ENCODE measurements at places on chromosomes 16 and 17.

- no peak for DNase-seq
Observed at GRCh38 chr16:386641-387156, 4.9 kb upstream of the PGAP6 start.

- DNase-seq: no peak
Observed at GRCh38 chr17:78998311-78999055, 11.1 kb downstream of the CANT1 start.

DNA sequence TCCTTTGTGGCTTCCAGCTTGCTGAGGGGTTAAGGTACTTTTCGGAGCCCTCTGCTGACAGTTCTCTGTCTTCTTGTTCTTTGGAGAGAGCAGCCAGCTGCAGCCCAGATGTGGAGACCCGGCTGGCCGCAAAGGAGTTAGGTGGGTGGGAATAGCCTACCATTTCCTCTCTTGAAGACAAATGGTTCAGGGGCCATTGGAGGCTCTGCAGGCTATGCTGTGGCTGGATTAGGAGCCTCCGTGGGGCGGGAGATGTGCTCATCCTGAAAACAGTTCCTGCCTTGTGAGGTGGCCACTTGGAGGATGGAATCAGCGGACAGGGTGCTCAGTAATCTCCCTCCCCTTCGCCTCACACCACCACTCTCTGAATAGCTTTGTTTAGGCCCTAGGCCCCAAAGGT is 30.3 kb downstream of the MEOX1 start:
- DNase-seq: no peak

DNA sequence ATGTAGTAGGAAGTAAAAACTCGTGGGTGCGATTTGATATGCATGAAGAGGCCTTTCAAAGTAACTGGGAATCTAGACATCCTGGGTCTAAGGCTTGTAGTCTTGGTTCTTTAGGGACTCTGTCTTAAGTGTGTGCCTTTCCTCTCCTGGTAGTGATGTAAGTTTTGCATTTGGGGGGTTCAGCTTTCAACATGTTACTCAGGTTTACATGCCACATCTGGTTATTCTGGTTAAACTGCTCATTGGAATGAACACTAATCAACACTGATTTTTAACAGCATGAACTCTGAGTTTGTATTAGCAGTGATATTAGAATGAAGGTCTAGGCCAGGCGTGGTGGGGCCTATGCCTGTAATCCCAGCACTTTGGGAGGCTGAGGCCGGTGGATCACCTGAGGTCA is 15.1 kb downstream of the PGS1 start:
- no peak for DNase-seq

DNA sequence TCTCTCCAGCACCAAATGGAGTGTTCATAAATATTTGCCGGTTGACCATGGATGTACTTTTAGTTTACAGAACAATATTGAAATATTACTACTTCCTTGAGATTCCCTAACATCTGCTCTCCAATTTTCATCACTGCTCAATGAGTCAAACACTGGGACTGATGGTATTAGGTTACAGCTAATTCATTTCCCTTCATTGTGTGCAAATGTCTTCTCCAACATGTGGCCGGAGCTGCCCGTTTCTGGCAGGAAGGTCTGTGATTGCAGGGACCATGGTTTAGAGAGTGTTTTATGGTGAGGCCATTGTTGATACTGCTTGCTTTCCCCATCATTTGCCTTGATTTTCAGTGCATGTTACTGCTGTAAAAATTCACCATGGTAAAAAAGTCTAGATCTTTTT is 209.3 kb downstream of the HS3ST3B1 start:
- DNase-seq: no peak

- peak; percentile 7 for DNase-seq
Observed at GRCh38 chr17:49861150-49861884, 13.4 kb upstream of the TAC4 start.

- DNase-seq: no peak
Observed at GRCh38 chr16:83648347-83648746, 159.4 kb upstream of the HSBP1 start.

DNA sequence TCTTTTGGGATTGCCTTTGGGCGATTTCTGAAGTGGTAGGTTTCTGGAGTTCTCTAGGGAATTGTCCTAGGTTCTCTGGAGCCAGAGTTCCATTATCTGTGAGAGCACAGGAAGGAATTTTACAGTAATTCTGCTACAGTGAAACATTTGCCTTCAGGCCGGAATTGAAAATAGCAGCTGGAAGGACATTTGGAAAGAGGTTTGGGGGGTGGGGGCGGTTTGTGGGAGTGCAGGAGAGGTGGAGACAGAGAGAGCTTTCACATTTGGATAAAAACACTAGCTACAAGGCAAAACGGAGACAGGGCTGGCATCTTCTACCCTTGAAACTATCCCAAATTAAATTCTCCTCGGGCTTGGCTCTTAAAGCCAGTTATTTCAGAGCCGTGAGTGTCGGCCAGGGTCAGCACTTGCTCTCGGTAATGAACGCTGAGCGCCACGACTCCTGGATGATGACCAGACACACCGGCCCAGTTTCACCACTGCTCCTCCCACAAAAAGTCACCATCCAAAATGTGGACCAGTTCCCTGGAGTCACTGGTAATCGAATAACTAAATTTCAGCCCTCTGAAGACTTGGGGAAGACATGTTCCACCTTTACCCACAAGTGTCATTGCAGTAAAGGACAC is 67.7 kb upstream of the TANC2 start:
- no peak for DNase-seq

DNA sequence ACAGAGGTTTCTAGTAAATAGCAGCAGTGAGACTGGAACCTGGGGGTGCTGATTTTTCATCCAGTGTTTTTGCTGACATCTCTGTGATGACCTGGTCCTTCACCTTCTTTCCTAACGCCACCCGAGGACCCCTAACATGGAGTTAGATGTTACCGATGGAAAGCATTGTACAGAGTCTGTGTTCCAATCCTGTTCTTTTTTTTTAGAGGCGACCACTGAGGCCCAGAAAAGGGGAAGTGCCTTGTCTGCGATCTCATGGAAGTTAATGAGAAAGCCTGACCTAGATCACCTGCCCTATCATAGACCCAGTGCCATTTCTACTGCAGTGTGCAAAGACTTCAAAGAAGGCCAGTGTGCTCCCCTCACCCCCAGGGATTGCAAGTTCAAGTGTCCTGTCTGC is 362.5 kb downstream of the CA10 start:
- no peak for DNase-seq

DNA sequence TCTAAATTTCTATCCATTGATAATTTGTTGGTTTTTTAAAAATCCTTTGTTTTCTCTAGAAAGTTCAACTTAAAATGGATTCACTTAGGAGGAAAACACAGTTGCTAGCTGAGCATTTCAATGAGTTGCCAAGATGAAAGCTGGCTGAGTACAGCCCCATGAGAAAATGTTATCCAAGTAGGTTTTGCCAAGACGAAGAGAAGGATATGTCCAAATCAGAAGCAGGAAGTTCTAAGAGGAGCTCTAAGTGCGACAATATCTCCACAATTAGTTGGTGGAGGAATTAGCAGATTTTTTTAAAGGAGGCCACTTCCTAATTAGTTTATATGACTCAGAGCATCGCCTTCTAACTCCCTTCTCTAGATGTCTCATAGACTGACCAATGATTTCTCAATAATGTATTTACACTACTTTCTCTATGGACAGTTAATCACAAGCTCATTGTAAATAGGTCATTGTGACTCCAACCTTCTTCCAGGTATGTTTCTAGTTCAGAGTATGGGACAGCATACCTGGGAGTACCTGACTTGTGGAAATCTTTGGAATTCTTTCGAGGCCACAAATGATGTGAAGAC is 873.3 kb upstream of the SOX9 start:
- no peak for DNase-seq

GRCh38 chr17:76268015-76268749 is 3.0 kb downstream of the UBALD2 start:
- peak; percentile 67 for DNase-seq

- DNase-seq: peak; percentile 56
Observed at GRCh38 chr16:72878301-72879269, 169.3 kb downstream of the ZFHX3 start.

DNA sequence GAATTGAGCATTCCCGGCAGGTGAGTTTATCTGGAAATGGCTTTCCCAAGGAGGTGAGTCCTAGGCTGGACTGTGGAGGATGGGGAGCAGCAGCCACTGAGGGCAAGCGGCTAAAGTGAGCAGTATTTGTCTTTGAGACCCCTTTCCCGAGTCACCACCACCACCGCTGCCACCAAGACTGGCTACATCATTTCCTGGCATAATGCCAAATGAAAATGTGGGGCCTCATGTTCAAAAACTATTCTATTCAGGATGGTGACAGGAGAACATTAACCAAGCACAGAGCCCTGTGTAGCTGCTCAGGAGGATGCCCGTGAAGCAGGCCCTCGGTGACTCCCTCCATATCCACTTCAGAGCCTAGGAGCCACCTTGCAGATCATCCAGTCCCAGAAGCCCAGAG is 46.0 kb downstream of the NOG start:
- DNase-seq: no peak

DNA sequence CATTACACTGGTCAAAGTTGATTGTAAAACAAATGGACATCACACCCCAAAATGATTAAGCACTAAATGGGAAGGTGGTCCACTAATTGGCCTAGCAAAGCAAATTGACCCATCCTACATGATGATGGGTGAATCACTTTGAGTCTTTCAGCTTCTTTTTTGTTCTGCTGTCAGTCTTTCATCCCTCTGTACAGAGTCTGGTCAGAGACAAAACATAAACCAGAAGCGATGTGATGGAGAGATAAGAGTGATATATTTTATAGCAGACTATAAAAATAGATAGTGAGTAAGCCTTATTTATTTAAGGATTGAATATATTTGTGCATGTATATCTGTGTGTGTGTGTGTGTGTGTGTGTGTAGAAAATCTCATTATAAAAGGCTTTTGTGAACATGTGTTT is 618.4 kb upstream of the SOX9 start:
- DNase-seq: no peak

DNA sequence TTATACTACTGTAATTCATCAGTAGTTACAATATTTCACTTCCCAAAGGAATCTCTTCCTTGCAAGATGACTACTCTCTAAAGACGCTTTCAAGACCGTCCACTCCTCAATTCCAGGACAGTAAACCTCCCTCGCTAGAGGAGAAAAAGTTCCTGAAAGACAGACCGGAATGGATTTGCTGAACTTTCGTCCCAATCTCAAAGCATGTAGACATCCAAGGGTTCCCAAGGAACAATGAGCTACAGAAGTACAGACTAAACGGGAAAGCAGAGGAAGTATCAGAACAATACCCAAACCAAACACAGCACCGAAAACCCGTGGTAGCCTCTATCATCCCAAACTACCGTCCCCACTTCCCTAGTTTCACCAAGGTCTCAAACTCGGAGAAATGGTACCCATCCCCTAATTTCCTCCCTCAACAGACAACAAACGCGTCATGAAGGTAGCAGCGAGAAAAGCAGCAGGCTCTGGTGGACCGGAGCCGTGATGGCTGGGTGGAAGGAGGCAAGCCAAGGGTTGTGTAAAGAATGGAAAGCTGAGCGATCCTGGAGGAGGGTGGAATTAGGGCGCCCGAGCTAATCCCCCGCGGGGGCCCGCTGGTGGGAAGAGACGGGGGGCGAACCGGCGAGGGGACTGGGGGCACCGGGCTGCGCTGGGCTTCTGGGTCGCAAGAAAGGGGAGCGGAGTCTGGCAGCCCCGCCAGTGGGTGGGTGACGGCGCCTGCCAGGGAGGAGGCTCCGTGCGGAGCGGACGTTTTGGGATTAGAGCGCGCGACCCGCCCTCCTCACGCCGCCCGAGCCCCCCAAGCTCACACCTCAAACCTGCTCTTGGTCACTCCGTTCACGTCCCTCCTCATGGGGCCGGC is 647 bp downstream of the FBXL20 start:
- DNase-seq: peak; percentile 21

DNA sequence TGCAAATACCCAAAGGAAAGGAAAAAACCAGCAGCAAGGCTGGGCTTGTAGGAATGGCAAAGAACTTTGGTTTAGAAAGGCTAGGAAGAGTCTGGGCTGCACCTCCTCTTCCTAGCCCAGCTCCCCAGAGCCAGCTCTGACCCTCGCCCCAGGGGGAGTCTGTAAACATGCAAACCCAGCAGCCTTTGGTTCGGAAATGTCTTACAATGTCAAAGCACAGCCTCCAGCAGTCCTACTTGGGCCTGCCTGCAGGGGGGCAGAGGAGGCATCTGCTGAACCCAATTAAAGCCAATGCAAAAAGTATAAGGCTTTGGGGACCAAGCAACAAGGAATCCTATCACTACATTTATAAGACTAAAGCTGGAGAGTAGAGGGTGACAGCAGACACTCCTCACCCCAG is 5.0 kb upstream of the FTSJ3 start:
- DNase-seq: no peak

- DNase-seq: peak; percentile 75
Observed at GRCh38 chr17:68794636-68795434, 160.4 kb downstream of the ABCA8 start.

DNA sequence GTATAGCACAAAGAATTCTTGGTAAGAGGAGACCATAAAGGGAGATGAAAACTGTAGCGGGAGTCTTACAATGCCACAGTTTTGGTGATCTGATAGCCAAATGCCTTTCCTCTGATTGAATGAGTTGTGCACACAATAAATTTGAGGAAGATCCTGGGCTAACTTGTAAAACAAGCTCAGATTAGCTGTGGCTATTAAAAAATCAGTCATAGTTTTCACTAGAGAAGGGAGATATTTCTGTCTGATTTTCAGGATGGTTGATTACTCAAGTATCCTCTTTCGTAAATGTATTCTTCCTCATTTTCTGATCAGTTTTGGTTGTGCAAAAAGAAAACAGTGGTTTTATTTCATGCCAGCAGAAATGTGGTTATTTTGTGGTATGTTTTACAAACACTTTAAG is 9.1 kb upstream of the METTL9 start:
- no peak for DNase-seq

- DNase-seq: no peak
Observed at GRCh38 chr16:30369091-30369937, 980 bp downstream of the TBC1D10B start.
